Foreskin fibroblast (primary cell): ENCODE measurements at places on chromosomes 13 and 19.

- DNase-seq = peak; percentile 12
Measured at GRCh38 chr13:34750078-34750931, 191.8 kb upstream of the NBEA start.

DNA sequence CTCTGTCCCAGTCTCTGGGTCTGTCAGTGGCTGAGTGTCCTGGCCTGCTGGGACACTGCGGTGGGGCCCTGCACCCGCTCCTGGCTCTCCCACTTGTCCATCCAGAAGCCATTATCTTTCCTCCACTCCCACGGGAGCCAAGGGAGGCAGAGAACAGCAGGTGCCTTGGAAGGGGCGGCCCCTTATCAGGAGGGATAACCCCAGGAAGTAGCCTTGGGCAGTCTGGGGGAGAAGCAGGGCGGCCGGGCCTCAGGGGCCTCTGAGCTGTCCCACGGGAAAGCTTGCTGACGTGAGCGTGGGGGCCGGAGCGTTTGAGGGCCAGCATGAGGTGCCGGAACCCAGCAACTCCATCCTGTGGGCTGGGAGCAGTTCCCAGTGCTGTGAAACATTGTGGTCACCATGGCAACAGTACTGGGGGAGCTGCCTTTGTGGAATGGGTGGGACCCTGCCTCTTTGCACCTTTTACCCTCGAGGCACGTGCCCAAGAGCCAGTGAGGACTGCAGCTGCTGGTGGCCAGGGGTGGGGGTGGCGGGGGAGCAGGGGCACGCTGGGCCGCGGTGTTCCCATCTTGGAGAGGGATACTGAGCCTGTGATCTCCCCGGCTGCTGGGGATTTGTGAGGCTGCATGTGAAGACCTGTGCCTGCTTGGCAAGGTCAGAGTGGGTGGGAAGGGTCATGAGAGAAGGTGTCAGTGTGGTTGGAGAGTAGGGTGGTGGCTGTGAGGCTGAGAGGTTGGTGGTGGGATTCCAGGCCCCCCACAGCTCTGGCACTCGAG lies 20.9 kb downstream of the KLHL26 start:
- DNase-seq = no peak

DNA sequence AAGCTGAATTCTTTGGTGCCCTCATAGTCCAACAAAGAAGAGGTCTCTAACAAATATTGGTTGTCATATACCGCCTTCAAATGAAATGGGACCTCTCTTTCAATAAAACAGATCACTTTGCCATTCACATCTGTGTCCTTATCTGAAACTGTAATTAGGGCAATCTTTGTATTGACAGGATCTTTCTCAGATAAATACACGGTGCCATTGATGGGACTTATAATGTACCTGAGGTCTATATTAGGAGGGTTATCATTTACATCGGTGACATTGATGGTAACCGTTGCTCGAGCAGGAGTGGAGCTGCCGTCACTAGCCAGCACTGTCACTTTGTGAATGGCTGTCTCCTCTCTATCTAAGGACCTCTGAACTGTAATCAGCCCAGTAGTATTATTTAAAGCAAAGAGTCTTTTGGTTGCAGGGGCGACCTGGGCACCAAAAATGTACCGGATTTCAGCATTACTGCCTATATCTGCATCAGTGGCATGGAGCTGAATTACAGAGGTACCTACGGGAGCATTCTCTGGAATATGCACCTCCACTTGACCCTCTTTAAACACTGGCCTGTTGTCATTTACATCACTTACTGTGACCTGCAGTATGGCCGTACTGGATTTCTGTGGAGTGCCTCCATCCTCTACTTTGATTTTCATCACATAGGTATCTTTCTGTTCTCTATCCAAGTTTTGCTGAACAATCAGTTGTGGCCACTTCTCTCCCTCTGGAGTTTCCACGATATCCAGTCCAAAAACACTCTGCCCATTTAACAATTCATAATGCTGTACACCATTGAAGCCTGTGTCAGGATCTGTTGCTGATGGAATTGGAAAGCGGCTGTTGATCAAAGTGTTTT lies 2.8 kb downstream of the PCDH9 start:
- no peak for DNase-seq

DNA sequence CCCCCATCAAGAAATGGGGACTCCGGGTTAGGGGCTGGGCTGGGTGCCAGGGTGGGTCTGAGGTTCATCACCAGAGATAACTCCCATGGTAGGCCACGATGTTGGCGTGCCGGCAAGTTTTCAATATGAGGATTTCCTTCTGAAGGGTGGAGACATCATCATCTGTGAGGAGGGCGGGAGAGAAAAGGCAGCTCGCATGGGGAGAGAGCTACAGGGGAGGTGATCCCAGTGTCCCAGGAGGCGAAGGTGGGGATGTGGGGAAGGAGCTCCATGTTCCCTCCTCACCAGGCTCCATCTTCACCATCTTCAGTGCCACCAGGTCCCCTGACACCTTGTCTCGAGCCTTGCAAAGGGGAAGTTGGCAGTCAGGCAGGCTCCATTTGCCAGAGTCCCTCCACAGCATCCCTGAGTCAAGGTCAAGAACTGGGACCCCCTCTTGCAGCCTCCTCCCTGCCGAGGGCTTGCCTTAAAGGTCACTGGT lies 430 bp downstream of the MAP4K1 start:
- DNase-seq = no peak

GRCh38 chr19:23439623-23440022 lies 44.4 kb upstream of the ZNF91 start:
- DNase-seq = no peak

- DNase-seq = no peak
Measured at GRCh38 chr19:41366089-41366488, 2.1 kb upstream of the B9D2 start.

DNA sequence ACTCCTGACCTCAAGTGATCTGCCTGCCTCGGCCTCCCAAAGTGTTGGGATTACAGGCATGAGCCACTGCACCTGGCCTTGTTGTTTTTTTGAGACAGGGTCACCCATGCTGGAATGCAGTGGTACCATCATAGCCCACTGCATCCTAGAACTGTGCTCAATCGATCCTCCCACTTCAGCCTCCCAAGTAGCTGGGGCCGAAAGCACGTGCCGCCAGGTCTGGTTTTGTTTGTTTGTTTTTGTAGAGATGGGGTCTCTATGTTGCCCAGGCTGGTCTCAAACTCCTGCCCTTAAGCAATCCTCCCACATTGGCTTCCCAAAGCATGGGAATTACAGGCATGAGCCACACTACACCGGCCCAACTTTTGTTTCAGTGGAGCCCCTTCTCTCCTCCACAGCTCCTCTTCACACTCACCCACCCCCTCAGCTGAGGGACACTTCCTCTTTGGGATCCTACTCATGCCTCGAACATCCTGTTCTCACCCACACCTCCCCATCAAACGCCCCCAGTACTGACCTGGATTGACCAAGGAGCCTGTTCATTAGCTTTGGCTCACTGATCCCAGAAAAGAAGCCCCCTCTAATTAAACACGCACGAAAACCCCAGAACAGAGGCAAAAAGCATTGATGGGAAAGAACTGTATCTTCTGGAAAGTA lies 12.8 kb upstream of the CERS4 start:
- no peak for DNase-seq

GRCh38 chr13:64347664-64348063 lies 2882.5 kb downstream of the PCDH9 start:
- DNase-seq = peak; percentile 16

GRCh38 chr13:48266701-48267639 lies 34.0 kb downstream of the ITM2B start:
- no peak for DNase-seq

DNA sequence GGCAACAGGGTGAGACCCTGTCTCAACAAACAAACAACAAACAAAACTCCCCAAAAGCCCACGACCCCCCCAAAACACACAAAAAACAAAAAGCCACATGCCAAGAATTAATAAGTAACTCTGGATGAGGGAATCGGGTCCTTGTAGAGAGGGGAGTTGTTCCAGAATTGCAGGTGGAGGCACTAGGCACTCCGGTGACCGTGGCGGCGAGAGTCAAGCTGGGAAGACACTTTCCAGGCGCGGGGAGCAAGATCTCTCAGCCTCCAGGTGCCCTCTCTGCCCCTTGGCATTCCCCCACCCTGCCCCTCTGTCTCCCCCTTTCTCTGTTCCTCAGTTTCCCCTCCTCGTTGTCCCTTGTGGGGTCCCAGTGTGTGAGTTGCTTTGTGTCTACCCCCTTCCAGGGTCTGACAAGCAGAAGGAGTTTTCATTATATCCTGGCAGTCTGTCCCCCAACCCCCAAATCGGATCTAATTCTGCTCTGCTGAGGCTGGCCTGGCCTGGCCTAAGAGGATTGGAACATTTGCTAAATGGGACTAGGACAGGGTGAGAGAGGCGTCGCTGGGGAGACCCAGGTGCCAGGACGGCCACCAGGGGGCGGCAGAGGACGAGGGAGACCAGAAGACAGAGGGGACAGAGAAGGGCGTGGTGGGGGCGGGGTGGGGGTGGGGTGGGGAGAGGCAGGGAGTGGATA lies 8.3 kb upstream of the CRX start:
- peak; percentile 63 for DNase-seq

DNA sequence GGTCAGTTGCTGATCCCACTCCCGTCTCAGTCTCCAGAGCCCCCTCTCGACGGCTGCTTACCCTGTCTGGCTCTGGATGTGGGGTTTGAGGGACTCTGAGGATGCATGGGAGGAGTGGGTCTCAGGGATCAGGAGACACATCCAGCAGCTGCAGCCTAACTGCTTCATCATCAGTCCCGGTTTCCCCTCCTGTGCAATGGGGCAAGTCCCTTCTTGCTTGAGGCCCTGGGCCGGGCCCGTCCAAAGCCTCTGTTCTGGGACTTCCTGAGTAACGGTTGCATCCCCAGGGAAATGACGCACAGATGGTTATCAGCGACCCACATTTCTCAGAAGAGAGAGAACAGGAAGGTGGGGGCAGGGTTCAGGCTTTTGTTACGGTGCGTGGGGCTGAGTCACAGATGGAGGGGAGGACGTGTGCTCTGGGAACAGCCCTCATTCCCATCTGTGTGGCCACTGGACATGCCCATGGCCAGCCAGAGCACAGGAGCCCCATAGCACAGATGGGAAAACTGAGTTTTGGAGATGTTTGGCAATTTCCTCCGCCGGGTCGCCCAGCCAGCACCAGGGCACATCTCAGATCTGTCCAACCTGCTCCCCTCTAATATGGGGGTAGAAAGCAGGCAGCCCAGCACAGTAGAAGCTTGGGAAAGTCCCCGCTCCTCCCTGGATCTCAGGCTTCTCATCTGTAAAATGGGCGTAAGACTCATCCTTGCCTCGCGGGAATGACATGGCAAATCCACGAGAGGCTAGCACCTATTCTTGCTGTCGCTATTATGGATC lies 19.3 kb downstream of the GNA15 start:
- DNase-seq = peak; percentile 99

GRCh38 chr13:90238413-90238812 lies 1109.1 kb upstream of the MIR17HG start:
- no peak for DNase-seq

GRCh38 chr13:54845351-54845965 lies 1816.8 kb downstream of the OLFM4 start:
- no peak for DNase-seq

- peak; percentile 4 for DNase-seq
Measured at GRCh38 chr13:20461481-20461859, 64.2 kb downstream of the CRYL1 start.

DNA sequence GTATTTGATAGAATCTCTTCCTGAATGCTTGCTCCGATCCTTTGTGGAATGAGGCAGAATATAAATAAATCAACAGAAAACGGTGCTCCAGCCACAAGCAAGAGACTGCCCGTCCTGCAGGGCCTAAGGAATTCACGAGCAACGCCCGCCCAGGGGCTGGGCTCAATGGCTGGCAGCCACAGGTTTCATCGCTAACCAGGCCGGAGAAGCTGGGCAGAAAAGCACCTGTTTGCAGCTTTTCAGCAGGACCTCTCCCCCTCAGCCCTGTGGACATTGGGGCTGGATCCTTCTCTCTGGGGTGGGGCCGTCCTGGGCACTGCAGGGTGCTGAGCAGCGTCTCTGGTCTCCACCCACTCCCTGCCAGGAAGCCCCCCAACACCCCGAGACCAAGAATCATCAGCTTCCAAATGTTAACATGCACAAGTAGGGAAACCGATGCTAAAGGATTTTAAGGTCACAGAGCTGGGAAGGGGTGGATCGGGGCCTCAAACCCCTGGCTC lies 102.5 kb downstream of the GADD45B start:
- DNase-seq = no peak

GRCh38 chr13:89955773-89956172 lies 1391.7 kb upstream of the MIR17HG start:
- no peak for DNase-seq

- no peak for DNase-seq
Measured at GRCh38 chr19:49601482-49602038, 10.6 kb downstream of the PRR12 start.

- peak; percentile 98 for DNase-seq
Measured at GRCh38 chr13:31162151-31163008, 676 bp upstream of the HSPH1 start.

DNA sequence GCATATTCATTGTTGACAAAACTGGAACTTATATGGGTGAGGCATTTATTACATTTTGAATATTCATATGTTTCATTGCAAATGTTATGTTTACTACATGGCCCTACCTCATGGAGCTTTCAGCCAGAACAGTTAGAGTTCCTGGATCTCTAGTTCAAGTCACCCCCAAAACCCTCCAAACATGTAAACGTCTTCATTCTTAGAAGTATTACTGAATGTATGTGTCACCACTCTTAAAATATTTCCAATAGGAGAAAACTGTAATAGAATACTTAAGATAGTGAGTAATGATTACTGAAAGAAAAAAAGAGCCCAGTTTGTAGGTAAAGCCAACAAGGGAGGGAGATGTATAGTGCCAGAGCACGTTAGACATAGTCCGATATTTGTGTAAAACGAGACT lies 23.5 kb downstream of the URI1 start:
- peak; percentile 54 for DNase-seq

DNA sequence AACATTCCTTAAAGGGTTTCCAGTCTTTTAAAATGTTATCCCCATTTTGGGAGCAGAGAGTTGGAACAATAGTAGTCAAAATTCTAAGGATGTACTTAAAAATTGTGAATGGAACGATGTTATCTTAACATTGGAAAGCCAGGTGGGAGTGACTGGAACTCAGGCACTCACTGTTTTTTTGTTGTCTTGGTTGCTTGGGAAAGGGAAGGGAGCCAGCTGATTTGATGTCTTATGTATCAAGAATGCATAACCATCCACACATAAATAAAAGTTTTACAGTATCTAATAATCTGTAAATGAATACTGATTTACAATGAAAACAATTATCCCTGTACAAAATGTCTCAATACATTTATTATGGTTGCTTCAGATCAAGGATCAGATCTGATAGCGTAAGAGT lies 88.7 kb downstream of the SLC10A2 start:
- peak; percentile 74 for DNase-seq

DNA sequence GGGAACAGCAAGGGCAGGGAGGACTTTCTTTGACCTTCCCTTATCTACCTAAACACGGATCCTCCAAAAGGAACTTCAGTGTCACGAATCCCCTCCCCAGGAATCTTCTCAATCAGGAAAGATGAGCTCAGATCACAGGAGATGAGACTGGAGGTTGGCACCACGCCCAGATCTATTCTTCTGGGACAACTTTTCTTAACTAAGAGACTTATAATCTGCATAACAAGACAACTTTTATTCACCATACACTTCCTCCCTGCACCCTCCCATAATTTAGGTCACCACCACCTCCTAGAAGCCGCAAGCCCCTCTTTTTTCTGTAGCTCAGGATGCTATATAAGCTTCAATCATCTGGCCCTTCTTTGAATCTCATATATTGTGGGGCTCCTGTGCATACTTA lies 19.2 kb upstream of the AKT2 start:
- no peak for DNase-seq

GRCh38 chr19:1567116-1567847 lies 843 bp downstream of the MEX3D start:
- no peak for DNase-seq
